ENCODE measurements at places on chromosomes 6 and 20.

DNA sequence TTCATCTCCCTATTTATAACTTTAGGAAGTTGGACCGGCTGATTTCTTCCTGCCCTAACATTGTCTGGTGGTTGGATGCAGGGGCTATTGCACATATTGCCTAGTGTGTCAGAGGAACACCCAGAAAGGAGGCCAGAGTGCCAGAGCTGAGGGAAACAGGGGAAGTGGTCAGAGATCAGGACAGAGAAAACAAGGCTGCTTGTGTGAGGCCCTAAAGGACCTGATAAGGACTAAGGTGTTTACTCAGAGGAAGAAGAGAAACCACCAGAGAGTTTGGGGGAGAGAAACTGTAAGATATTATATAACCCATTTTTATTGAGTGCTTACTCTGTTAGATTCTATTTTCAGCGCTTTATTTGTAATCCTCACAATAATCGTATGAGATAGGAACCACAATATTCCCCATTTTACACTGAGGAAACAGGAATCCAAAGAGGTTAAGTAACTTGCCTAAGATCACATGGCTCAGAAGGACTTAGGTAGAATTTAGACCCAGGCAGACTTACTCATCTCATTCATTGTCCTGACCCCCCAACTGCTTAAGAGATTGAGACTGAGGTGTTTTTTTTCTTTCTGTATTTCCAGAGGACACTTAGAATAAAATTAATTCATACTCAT, 54.0 kb upstream of the REV3L start:
- peak; percentile 92 for DNase-seq

DNA sequence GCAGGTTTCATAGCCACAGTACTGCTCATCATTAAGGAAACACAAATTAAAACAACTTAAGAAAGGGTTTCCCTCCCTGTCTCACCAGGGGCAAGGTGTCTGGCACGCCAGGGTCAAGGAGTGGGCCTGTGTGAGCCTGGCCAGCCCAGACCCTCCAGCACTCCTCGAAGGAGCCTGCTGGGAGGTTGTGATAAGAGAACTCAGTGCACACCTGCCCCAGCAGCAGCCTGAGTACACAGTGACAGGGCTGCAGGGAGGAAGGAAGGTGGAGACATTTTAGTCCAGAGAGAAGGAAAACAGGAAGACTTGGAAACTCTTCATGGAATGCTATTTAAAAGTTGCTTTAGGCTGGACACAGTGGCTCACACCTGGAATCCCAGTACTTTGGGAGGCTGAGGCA, 14.1 kb downstream of the NINL start:
- DNase-seq = no peak

GRCh38 chr6:139418481-139419132, 44.2 kb upstream of the CITED2 start:
- DNase-seq = no peak

GRCh38 chr6:35489995-35490791, 6.7 kb downstream of the TEAD3 start:
- no peak for DNase-seq

DNA sequence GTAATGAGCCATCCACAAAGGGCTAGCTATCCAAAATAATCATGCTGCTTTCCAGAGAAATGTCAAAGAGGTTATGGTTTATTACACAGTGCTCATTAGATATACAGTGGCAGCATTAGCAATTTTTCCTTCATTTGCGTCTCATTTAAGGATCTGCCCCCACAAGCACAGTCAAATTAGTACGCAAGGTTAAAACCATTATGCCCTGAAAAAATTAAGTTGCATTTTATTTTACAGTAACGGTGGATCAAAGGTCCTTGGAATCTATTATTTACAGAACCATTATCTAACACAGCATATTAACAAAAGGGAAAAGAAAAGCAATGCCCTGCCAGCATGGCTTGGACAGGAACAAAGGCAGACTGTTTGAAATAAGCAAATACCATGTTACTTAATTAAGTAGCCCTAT, 144.8 kb downstream of the PDSS2 start:
- DNase-seq = no peak

DNA sequence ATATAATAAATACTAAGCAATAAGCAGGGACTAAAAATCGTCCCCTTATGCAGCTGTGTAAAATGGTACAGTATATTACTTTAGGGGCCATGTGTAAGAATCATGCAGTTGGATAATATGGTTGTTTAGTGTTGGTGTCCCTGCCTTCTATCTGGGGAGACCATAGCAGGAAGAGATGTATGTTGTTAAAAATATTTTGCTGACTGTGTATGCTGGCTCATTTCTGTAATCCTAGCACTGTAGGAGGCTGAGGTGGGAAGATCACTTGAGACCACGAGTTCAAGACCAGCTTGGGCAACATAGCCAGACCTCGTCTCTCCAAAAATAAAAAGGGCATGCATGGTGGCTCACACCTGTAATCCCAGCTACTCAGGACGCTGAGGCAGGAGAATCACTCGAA, 5.6 kb downstream of the PANK2 start:
- DNase-seq = no peak

DNA sequence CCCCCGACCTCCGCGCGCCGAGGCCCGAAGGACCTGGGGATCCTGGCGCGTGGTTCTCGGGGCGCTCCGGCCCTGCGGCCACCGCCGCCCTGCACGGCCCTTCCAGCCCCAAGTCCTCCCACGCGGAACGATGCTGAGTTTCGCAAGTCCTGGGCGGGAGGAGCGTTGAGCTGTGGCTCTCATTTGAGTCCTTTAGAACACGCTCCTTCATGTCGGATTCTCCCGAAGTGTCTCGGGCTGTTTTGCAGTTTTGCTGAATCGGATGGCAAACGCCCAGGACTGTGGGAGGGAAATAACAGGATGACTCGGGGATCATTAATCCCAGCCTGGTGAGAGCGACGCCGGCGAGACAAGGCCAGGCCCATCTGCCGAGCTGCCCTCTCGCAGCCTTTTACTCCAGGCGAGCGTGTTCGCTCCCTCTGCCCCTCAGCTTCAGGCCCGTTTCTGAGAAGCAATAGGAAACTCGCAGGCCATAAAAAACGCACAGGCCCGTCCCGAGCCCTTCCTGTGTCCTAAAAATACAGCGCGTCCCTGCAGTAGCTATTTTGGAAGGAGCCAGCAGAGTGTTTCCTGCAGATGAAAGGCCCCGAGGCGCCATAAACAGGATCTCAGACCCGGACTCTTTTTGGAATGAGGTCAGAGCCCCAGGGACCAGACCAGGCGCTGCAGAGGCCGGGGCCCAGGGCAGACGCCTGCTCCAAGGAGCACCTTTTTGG, 153.5 kb downstream of the DLL1 start:
- DNase-seq = no peak
